ENCODE measurements at places on chromosomes 6 and 20. TPM values are rescaled to one million over a fixed set of nuclear protein-coding genes. Genes with fewer than 3 reads are reported as not detected.

Gene FOXS1
- total RNA-seq: 2.0 TPM

Gene TINAG
- not detected for total RNA-seq

Gene KCNK5
- total RNA-seq: 5.2 TPM

Gene BMP2
- total RNA-seq: 2.5 TPM

Gene HSF2
- total RNA-seq: 38.2 TPM

Gene C6orf15
- total RNA-seq: not detected

Gene PDE10A
- total RNA-seq: 6.8 TPM

Gene ATP6V1G2
- total RNA-seq: 1.5 TPM

Gene CENPW
- total RNA-seq: 80.8 TPM

Gene MAP3K5
- 3.4 TPM for total RNA-seq

Gene LCA5
- 5.0 TPM for total RNA-seq

Gene MAS1
- not detected for total RNA-seq

Gene SRXN1
- 77.0 TPM for total RNA-seq

Gene DDX43
- not detected for total RNA-seq

Gene GTSF1L
- total RNA-seq: not detected

Gene FHL5
- total RNA-seq: not detected

Gene TUBB2B
- total RNA-seq: 104 TPM

Gene RGS17
- 8.7 TPM for total RNA-seq

Gene BCAS4
- total RNA-seq: 10.9 TPM

Gene TRIM40
- not detected for total RNA-seq

Gene OTOR
- total RNA-seq: not detected

Gene NRSN2
- 19.2 TPM for total RNA-seq

Gene TMEM74B
- 0.06 TPM for total RNA-seq

Gene HCK
- 0.15 TPM for total RNA-seq

Gene GINS1
- total RNA-seq: 37.1 TPM

Gene SLC22A23
- total RNA-seq: 1.5 TPM

Gene MYL9
- total RNA-seq: 15.1 TPM

Gene SFT2D1
- 47.1 TPM for total RNA-seq

All from Daoy (cell line).